ENCODE measurements at places on chromosomes 3 and 15.
A peak's percentile ranks its signal among the peaks of the same experiment; 100 is the strongest.

DNA sequence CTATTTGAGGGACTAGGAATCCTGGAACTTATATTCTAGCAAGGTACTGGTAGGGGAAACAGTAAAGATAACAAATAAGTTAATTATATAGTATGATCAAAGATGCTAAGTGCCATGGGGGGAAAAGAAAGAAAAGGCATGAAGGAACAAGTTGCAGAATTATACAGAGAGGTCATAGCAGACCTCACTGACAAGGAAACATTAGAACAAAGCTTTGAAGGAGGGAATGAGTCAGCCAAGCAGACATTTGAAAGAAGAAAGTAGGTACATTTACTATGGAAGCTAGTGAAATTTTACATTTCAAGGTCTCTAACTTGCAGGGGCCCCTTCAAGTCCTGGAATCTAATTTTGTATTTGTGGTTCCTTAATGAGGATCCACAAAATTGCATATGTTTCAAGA, 57.2 kb upstream of the TIPARP start:
- DNase-seq, result no peak

DNA sequence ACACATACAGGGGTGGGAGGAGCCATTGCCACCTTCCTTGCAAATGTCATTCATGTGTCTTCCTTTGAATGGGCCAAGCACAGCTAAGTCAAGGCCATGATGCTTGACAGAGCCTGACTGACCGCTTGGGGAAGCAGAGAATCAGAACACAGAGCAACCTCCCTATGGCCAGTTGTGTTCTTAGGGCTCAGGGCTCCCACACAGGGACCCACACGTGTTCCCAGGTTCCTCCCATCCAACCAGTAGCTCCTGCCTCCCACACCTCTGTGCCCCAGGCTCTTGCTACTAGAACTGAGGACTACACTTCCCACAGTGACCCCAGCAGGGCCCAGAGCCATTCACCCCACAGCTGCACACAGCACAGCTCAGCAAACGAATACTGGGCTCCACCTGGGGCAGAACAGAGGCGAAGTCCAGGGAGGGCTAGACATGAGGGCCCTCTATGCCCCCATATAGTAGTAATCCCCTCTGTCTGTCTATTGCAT, 42.9 kb downstream of the KLF15 start:
- DNase-seq, result no peak

DNA sequence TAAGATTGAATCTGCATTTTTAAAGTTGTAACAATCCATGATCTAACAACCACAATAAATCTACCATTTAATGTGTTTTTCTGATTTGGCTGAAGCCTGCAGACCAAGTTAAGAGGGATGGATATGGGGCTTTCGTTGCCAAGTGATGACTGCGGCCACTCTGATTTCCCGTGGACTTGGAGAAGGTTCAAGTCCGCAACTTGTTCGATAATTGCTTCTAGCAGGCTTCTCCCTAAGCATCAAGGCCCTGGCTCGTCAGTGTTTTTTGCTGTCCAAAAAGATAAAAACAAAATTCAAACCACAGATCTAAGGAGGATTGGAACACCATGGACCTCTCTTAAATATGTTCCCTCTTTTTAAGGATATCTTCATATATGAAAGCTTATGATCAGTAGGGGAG, 256.6 kb downstream of the CNTN3 start:
- DNase-seq, result no peak

DNA sequence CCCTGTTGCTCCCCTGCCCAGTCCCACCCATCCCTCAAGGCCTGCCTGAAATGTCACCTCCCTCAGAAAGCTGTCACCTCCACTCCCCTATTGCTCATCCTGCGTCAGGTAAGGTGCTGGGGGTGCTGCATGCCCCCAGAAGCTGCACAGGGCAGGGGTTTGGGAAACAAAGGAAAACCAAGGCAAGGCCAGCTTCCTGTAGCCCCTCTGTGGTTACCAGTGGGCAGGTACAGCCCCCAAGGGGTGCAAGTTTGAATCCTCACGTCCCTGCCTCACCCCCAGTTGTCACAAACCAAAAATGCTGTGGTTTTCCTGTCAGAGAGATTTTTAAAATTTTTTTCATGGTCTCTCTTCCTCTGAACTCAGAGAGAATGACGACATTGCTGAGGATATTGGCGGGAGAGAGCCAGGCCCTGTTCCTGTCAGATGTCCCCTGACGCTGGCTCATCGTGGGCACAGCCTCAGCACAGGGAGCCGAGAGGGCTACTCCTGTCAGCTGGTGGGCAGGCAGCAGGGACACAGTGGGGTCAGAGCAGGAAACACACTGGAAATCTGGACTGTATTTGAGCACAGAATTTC, 27.0 kb downstream of the PSTPIP1 start:
- DNase-seq, result peak; percentile 40

GRCh38 chr3:147407498-147408187, 1.3 kb upstream of the ZIC4 start:
- no peak for DNase-seq

Measured in activated CD8-positive, alpha-beta memory T cell treated with anti-CD3 and anti-CD28 coated beads, Interleukin-2, amount 50 U/mL, for 4 hours (primary cell).